ENCODE measurements at places on chromosomes 5 and 9. TPM values are rescaled to one million over a fixed set of nuclear protein-coding genes. Genes with fewer than 3 reads are reported as not detected.

AIF1L gene
- 3.1 TPM for total RNA-seq

NRG2 gene
- 0.73 TPM for total RNA-seq

TMEM174 gene
- total RNA-seq: not detected

PLCXD3 gene
- total RNA-seq: under 0.01 TPM

TOPORS gene
- 24.5 TPM for total RNA-seq

EPB41L4A gene
- 0.29 TPM for total RNA-seq

GCNT1 gene
- 33.5 TPM for total RNA-seq

ACTBL2 gene
- total RNA-seq: not detected

PCDHA5 gene
- total RNA-seq: not detected

PSMD5 gene
- total RNA-seq: 46.7 TPM

CARTPT gene
- not detected for total RNA-seq

SHB gene
- total RNA-seq: 35.2 TPM

TAF11L10 gene
- total RNA-seq: not detected
